ENCODE measurements at places on chromosomes 13 and 19.

DNA sequence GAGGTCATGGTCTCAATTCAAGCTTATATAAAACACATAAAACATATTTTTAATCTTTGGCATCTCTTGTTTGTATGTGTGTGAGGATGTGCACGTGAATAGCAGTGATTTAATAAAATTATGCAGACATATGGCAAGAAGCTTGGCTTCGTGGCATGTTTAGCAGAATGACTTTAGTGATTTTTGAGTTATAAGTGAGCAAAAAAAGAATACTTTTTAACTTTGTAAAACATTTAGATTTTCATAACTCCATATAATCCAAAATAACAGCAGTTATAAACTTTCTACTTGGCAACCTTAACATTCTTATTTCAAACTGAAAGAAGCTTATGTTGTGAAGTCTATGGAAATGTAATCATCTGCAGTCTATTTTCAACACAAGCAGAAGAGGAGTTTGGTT is 120.6 kb downstream of the SLITRK1 start:
- DNase-seq = no peak

GRCh38 chr19:46542428-46543230 is 47.0 kb upstream of the PNMA8B start:
- peak; percentile 92 for DNase-seq

GRCh38 chr19:3378352-3379150 is 12.2 kb downstream of the NFIC start:
- no peak for DNase-seq

- DNase-seq = no peak
Observed at GRCh38 chr13:74070065-74070464, 64.1 kb downstream of the KLF12 start.

GRCh38 chr13:62168891-62169290 is 753.2 kb upstream of the PCDH20 start:
- no peak for DNase-seq
